Right renal cortex interstitium (tissue), 3 donors: ENCODE measurements at places on chromosomes 16 and 17.

DNA sequence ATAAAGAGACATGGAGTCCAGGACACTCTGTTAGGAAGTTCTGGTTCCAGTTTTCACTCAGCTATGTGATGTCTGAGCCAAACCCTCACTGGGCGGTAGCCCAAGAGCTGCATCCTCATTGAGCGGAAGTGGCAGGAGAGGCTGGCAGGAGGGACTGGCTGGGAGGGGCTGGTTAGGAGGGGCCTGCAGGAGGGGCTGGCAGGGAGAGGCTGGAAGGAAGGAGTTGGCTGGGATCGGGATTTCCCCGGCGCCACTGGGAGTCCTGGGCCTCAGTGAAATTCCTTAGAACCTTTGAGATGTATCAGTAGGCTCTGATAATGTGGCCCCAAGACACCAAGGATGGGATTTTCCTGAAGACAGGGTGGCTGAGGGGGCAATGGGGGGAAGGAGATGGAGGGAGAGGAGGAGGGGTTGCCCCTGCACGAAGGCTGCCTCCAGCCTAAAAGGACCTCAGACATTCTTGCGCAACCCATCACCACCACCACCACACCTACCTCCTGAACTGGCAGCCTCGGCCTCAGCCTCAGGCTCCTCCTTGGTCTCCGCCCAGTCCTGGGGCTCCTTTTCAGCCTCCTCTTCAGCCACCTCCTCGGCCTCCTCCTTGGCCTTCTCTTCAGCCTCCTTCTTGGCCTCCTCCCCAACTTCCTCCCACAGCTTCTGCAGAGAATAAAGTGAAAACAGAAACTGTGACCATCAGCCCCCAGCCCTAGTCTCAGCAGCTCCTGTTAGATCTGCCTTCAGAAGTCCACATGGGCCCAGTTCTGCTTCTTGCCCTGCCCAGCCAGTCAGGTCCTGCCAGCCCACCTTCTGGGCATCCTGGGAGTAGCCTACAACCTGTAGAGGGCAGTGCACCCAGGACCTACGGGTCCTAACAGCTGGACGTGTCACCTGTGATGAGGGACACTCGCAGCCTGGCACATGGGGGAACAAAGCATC lies 31.7 kb downstream of the CNGB1 start:
- no peak for DNase-seq

GRCh38 chr17:75848523-75849278 lies 4.5 kb upstream of the UNC13D start:
- DNase-seq, result no peak

DNA sequence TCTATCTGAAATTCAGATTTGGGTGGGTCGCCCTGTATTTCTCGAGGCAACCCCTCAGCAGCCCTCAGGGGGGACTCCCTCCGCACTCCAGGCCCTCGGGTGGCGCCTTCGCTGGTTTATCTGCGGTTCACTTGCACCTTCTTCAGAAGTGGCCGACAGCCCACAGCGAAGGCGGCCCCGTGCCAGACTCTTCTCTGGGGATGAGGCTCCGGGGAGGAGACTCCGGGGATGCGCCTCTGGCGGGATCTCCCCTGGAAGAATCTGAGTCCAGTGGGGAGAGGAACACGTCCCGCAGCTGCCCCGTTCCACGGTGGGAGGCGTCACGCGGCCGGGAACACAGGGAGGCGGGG lies 63.9 kb upstream of the DNAJA2 start:
- no peak for DNase-seq

DNA sequence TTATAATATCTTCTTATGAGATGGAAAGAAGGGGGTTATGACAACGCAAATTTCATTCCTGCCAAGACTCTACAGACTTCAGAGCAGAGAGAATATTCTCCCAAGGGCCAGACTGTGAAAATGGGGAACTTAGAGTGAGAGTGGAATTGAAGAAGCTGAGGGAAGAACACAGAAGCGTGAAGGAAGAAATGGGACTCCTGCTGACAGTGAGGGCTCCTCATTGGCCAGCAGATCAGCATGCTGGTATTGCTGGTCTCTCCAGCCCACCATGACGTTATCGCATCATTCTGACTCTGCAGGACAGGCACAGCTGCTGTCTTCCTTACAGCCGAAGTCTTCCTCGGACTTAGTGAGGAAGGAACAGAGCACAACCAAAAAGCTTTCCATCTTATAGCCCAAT lies 24.3 kb downstream of the CCL4 start:
- no peak for DNase-seq

- no peak for DNase-seq
Observed at GRCh38 chr17:17900615-17901520, 64.1 kb upstream of the SREBF1 start.

DNA sequence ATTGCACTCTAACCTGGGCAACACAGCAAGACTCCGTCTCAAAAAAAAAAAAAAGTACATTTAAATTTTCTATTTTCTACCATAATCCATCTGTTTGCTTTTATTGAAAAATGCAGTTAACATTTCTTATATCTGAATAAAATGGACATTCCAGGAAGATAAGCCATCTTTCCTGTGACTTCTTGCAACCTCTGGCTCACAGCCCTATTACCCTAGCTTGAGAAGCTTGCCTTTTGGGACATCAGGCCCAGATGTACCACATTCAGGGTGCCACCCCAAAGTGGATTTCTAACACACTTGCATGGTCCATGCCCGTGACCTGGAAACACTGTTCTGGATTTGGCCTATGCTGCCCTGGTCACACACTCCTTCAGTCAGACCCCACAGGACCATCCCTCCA lies 30.1 kb upstream of the DDX52 start:
- no peak for DNase-seq

DNA sequence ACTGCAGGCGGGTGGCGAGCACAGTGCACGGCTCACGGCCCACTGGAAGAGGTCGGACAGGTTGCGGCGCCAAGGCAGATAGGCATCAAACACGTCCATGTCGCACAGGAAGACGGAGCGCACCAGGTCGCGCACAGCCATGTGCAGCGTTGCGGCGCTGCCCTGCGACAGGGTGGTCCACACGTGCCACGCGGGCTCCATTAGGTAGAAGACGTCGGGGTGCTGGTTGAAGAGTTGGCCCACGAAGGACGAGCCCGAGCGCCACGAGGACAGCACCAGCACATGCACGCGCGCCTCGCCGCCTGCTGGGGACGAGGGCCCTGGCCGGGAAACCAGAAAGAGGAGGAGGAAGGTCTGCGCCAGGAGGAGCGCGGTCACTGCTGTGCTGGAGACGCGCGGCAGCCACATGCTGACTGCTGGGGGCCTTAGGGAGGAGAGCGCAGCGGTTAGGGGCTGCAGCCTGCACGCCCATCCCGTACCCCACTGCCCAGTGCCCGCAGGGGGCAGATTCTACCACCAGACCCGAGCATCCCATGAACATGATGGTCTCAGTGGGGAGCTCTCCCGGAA lies 15.0 kb upstream of the TMEM170A start:
- no peak for DNase-seq

DNA sequence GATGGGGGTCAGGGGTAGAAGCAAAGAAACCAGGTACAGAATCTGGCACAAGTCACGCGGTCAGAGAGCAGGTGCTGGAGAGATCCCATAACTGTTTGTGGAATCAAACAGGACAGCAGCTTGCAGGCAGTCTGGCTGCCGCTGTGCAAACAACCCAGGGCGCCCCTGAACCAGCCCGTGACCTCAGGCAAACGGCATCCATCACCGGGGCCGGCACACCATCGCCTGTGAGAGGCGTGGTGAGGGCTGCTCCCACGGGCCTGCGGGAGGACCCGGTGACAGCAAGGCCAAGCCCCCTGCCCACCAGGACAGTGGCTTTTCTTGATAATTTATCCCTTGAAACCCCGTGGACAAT lies 47.9 kb downstream of the CBFA2T3 start:
- no peak for DNase-seq

DNA sequence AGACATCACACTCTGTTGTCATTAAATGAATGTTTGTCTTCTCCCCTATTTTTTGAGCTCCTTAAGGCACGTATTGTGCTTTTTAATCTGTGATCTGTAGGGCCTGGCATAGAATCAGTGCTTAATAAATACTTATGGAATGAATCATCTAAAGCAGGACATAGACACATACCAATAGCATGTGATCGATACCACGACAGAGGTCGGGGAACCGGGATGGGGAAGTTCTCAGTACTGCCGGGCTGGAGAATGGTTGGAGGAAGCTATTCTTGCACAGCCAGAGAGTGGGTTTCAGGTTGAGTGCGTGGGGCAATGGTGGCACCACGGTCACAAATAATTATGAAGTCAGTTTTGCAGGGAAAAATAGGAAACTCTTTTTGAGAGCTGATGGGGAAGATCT lies 26.8 kb downstream of the NLRP1 start:
- DNase-seq, result no peak

- no peak for DNase-seq
Observed at GRCh38 chr16:64242492-64242891, 879.4 kb downstream of the CDH11 start.

DNA sequence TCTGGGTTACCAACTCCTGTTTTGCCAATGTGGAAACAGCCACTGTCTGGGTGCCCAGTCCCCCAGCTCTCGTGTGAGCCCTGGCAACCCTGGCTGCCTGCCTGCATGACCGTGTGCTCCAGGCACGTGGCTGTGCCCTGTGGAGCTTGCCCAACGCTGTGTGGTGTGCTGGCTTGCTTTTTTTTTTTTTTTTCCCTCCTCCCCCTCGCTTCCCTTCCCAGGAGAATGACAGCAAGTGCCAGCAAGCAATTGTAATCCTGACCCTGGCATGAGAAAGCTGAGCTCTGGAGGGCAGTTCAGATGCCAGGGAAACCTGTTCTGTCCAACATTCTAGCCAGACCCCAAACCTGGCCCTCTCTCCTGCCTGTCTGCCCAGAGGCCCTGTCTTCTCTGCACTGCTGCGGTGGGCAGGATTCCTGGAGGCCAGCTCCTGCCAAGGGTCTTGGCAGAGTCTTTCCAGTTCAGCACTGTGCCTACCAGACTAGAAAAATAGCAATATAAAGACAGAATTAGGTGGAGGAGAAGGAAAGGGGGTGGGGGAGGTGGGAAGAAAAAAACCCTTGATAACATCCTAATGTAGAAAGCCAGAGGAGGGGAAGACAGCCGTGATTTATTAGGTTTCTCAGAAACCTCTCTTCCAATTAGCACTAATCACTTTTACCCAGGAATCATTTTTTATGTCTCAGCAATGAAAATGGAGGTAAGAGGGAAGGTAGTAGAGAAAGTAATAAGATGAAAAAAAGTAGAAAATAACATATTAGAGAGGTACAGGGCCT lies 9.0 kb downstream of the HLF start:
- no peak for DNase-seq

- DNase-seq, result no peak
Observed at GRCh38 chr17:75621489-75621888, 11.7 kb upstream of the SMIM5 start.

DNA sequence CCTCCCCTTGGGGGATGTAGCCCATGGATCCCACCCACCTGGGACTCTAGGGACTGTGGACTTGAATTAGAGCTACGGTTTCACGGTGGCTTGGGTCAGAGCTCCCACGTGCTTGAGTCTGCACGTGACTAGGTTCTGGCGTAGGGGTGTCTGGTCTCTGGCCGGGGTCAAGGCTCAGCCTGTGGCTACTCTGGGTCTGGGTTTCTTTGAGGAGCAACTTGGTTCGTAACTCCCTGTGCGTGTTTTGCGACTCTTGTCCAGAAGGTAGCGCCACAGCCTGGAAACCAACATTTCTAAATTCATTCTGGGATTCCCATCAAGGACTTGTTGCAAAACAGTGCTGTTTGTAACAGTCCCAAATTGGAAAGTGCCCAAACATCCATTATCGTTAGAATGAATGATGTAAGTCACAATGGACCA lies 470 bp upstream of the GGT6 start:
- no peak for DNase-seq

- DNase-seq, result no peak
Observed at GRCh38 chr17:27456681-27457359, 572 bp downstream of the KSR1 start.

DNA sequence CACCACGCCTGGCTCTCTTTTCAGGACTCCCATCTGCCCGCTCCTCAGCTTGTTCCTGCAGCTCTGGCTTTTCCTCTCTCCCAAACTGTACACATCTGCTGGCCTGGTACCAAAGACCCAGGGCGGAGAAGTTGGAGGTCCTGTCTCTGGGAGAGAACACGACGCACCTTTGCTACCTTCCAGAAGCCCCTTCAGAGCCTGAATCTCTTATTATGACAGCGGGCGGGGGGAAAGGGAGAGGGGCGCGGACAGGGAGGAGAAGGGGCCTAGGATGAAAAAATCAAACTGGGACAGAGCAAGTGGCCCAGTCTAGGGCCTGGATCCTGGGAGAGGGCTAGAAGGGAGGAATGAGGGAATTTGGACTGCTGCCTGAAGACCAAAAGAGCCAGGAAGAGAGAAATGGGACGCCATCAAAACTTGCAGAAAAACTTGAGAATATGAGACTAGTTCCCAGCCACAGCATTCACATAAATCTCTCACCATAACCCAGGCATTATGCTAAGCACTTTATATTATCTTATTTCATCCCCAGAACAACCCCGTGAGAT lies 2.5 kb upstream of the PER1 start:
- DNase-seq, result no peak

GRCh38 chr16:724188-725040 lies 1.8 kb downstream of the CCDC78 start:
- no peak for DNase-seq

GRCh38 chr16:66004699-66005098 lies 361.8 kb upstream of the CDH5 start:
- DNase-seq, result no peak

DNA sequence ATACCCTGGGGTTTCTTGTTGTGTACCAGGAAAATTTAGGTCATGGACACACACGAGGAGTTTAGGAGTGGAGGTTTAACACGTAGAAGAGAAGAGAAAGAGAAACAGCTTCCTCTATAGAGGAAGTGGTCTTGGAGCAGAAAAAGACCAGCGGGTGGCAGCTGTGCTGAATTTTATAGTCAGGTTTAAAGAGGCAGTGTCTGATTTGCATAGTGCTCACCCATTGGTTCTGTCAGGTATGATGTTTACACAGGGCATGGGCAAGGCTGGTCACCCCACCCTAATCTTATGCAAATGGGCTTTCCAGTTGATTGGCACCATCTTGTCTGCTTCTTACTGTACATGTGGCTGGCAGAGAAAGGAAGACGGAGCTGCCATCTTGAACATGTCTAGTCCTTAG lies 309.0 kb downstream of the CDH13 start:
- no peak for DNase-seq

DNA sequence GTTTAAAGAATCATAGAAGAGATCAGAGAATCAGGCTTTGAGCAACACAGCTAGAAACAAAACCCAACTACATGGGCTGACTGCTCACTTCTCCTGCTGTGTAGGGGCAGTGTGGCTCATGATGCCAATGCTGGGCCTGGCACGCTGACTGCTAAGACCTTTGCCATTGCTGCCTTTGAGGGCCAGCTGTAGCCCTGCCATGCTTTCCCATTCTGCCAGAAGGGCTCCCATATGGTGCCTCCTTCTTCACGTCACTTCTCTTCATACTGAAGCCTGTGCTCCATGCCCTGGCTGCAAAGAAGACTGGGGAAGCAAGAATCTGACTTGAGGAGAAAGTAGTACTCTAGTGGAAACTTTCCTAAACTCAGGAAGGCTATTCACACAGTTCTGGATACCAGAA lies 232.9 kb downstream of the UTP18 start:
- no peak for DNase-seq

- no peak for DNase-seq
Observed at GRCh38 chr16:69182730-69183416, 4.1 kb upstream of the SNTB2 start.
